ENCODE measurements at places on chromosomes 2 and 18.

- DNase-seq = no peak
Observed at GRCh38 chr2:57536535-57537231, 509.9 kb upstream of the VRK2 start.

DNA sequence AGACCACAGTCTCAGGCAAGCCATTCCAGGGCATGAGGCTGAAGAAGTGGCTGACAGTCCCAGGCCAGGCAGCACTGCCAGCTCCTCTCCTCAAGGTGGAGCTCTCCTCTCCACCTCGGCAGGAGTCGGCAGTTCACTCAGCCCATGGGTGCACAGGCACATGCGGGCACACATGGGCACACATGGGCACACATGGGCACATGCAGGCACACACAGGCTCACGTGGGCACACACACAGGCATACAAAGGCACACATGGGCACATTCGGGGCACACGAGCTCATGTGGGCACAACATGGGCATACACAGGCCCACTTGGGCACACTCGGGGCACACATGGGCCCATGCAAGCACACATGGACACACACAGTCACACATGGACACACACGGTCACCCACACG is 65.3 kb upstream of the TAF1B start:
- no peak for DNase-seq

DNA sequence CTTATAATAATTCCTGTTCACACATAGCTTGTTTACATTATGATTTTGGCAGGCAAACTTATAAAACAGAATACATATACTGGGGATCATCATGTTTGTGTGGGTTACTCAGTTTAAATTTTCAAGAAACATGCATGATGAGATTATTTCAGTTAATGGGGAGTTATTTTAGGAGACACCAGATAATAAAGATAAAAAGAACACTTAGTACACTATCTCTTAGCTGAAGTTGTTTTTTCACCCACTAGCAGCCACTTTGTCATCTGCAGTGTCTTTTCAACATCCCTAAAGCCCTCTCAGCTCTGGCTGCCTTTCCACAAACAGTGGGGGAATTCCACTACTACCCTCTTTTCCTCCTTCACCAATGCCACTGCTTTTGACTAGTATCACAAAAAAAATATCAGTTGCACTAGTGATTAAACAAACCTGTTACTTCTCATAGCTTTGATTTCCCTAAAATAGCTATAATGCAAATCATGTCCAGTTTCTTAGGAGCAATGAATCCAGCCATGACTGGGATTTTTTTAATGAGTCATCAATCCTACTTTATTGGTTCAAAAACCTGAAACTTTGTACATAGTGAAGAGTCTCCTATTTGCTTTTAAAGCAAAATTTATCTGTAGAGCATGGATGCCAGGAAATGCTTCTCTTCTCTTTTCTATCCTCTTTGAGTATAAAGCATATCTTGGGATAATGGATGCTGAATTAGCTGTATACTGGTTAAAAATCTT is 156.7 kb upstream of the TFPI start:
- no peak for DNase-seq

- peak; percentile 59 for DNase-seq
Observed at GRCh38 chr18:67778016-67778415, 261.5 kb upstream of the DSEL start.

DNA sequence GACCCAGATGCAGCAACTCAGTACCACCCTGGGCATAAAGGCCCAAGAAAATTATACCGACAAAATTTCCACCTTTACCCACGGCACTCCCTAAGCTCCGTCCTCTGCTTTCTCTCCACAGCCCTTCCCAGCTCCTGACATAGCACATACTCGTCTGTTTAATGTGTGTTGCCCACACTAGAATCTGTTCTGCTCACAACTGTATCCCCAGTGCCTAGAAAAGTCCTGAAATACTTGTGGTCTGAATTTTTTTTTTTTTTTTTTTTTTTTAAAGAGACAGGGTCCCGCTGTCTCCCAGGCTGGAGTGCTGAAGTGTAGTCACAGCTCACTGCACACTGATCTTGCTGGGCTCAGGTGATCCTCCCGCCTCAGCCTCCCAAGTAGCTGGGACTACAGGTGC is 62.3 kb downstream of the ADCY3 start:
- DNase-seq = peak; percentile 24

DNA sequence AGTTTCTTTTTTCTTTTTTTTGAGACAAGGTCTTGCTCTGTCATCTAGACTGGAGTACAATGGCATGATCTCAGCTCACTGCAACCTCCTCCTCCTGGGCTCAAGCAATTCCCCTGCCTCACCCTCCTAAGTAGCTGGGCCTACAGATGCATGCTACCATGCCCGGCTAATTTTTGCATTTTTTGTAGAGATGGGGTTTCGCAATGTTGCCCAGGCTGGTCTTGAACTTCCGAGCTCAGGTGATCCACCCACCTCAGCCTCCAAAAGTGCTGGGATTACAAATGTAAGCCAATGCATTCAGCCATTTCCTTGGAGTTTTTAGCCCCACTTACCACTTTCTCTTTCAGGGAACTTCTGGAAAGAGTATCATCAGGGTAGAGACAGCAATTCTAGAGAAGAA is 153.3 kb upstream of the THSD7B start:
- no peak for DNase-seq

DNA sequence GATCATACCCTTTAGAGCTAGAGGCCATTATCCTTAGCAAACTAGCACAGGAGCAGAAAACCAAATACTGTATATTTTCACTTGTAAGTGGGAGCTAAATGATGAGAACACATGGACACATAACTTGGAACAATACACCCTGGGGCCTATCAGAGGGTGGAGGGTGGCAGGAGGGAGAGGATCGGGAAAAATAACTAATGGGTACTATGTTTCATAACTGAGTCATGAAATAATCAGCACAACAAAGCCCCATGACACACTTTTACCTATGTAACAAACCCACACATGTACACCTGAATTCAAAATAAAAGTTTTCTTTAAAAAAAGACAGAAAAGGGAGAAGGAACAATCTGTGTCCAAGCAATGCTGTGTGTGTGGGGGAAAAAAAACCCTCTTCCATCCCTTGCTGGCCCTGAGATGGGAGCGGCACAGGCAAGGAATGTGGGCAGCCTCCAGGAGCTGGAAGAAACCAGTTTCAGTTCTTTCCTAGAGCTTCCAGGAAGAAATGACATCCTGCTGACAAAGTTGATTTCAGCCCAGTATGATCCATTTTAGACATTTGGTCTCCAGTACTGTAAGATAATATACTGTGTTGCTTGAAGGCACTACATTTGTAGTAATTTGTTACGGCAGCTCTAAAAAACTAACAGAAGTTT is 458.7 kb upstream of the CNTNAP5 start:
- DNase-seq = no peak

GRCh38 chr2:43100883-43101662 is 125.3 kb downstream of the ZFP36L2 start:
- no peak for DNase-seq

DNA sequence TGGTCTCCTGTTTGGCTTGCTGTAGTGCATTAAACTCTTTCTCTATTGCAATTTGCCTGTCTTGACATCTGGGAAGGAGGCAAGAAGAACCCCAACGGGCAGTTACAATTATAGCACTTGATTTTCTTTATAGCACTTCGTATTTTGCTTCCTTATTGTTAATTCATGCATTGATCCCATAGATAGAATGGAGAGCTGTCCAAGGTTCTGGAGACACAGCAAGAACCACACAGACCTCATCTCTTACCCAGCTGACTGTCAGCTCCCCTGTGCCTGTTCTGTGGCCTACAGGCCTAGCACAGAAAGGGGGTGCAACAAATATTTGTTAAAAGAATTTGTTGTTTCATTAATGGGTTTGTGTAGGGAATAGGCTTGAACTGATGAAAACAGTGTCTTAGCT is 194.3 kb downstream of the GALNT1 start:
- DNase-seq = no peak

GRCh38 chr2:172944022-172944793 is 131.4 kb upstream of the MAP3K20 start:
- no peak for DNase-seq

GRCh38 chr2:47155091-47155876 is at the start of gene STPG4:
TSS of gene STPG4 (minus strand) at chr2:47155308. CDS start at chr2:47155251, 57 bp downstream.
- DNase-seq = no peak

DNA sequence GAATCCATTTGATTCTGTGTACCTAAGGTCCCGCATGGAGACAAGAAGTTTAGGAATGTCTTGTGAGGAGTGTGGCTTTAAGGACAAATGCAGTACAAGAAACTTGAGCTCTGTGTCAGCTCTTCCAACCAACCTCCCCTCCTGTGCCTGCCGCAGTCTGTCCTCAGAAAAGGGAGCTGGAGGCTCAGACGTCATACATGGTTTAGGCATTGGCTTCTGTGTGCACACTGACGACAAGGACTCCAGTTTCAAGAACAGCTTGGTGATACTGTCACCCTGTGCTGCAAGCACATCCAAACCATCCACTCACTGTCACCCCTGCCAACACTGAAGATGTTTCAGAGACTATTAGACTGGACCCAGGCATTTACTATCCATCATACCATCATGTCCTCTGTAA is 470.4 kb downstream of the IRS1 start:
- DNase-seq = no peak

GRCh38 chr18:33804258-33804657 is 226.2 kb downstream of the ASXL3 start:
- peak; percentile 78 for DNase-seq

- DNase-seq = no peak
Observed at GRCh38 chr18:46892842-46893241, 24.5 kb downstream of the PIAS2 start.

- no peak for DNase-seq
Observed at GRCh38 chr2:121179467-121179866, 105.5 kb downstream of the TFCP2L1 start.

DNA sequence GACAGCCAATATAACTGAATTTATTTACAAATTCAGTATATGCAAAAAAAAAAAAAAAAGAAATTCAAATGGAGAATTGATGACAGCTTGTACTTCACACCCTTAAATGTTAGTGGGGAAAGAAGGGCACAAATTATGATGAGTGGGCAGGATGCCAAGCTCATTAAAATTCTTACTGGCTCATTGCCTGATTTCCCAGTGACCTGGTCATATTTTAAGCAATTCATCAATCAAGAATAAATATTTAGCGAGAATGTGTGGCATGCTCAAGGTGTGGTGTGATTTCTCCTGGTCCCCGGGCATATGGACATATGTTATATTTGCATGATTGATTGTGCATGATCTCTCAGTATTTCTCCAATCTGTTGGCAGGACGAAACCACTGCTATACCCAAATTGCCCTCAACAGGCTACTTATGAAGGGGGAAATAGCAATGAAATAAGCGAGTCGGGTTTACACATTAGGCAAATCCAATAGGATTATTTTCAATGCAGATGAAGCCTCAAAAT is 883.0 kb downstream of the LRRTM4 start:
- DNase-seq = no peak

DNA sequence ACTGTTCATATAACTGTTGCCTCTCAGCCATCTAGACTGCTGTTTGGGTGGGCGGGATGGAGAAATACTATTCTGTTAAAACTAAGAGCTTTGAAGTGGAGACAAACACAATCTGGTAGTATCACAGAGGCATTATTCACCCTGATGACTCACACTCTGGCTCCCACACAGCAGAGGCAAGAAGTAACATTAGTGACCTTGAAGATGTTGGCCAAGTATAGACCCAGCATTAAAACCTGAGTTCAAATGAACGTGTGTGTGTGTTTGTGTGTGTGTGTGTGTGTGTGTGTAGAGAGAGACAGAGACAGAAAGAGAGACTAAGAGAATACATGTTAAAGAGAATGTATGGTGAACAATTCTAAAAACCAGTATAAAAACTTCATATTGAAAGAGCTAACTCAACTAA is 22.5 kb upstream of the ACVR1 start:
- DNase-seq = peak; percentile 88

DNA sequence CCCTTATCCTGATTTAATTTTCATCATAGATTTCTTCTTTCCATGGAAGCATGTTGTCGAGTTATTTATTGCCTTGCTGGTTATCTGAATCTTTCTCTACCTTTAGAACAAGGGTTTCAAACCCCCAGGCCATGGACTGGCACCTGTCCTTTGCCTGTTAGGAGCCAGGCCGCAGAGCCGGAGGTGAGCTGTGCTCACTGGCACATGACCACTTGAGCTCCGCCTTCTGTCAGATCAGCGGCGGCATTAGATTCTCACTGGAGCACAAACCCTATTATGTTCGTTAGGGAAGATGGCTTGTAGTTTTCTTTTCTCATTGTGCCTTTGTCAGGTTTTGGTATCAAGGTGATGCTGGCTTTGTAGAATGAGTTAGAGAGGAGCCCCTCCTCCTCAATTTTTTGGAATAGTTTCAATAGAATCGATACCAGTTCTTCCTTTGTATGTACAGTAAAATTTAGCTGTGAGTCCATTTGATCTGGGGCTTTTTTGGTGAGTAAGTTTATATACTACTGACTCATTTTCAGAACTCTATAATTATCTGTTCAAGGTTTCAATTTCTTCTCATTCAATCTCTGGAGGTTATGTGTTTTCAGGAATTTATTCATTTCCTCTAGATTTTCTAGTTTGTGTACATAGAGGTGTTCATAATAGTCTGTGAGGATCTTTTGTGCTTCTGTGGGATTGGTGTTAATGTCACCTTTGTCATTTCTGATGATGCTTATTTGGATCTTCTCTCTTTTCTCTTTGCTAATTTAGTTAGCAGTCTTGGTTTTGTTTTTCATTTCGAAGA is 668.0 kb upstream of the FAM98A start:
- DNase-seq = no peak

DNA sequence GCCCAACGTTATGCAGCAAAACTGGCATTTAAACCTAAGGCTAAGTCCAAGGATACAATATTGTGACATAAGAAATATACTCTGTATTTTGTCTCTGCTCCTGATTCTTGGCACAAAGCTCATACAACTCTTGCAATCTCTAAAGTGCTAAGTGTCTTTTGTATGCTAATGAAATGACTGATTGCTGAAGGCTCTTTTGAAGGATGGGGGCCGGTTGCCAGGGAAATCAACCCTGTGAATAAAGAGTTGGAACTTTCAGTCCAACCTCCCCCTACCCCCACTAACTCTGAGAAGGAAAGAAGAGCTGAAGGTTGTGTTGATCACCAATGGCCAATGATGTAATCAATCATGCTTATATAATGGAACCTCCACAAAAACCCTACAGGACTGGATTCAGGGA is 40.3 kb downstream of the SESTD1 start:
- no peak for DNase-seq

GRCh38 chr18:53408271-53408670 is 816.2 kb downstream of the MBD2 start:
- no peak for DNase-seq

GRCh38 chr2:233844836-233845235 is 9.5 kb downstream of the HJURP start:
- DNase-seq = no peak

DNA sequence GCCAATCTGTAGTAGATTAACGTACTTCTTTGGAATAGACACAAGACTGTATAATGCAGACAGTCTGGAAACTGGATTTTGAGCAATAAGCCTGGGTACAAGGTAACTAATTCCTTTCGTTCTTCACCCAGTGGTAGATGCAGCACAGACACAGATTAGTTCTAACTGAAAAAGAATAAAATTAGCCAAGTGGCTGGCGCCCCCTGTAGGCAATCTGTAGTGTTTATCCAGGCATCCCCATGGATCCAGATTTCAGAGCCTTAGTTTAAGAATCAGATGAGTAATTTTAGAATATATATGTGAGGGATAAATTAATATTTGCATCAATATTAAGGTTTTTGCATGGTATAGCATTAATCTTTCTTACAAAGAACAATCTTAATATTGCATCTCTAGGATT is 563.9 kb downstream of the DCC start:
- peak; percentile 21 for DNase-seq
